Right hindlimb (tissue), 1 donor: ENCODE measurements at places on chromosomes 12 and 14.

DNA sequence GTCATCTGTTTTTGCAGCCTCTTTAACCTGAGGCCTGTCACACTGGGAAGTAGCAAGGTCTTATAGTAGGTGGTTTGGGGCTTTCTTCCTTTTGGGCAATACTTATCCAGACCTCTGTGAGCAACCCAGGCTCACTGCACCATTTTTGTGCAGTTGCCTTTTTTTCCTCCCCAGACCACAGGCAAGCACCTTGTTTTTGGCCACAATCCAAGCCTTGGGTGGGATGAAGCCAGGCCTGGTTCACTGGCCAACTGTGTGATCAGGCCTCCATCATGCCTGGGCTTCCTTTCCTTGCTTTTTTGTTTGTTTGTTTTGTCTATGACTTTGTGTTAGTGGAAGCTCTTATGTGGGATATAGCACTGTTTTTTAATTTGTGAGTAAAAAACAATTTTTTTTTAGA is 71.7 kb downstream of the DNAH10 start:
- DNase-seq, result no peak

- no peak for DNase-seq
Measured at GRCh38 chr12:132466241-132467201, 23.4 kb upstream of the FBRSL1 start.

DNA sequence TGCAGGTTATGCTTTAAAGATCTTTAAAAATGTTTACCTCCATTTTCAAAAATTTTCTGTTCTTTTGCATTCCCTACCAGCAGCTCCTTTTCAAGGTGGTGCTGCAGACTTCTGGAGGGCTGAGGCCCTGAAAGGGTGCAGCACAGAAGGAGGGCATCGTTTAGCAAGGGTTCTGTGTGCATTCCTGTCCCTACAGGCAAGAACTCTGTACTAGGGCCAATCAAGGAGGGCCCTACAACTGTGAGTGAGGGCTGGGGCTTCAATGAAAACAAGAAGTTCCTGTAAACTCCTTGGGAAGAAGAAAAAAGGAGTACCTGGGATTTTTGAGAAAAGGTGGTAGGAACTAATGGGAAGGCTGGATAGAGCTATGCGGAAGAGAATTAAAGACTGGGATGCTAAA is 50.7 kb upstream of the CSRP2 start:
- DNase-seq, result no peak

DNA sequence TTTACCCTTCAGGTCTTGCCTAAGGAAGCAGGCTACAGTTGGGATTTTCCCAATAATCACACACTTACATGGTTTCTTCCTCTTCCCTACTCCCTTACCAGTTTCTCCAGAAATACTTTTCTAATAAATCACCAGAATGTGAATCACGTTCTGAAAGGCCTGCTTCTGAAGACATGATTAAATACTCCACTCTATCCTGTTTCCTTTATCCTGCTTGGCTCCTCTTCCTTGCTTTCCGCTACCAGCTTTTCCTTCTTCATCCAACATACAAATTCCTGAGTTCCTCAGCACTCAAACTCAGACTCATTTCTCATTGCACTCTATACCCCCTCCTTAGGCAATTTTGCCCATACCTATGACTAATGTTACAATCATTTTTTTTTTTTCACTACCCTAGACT is 118.3 kb downstream of the MGAT4C start:
- DNase-seq, result no peak

DNA sequence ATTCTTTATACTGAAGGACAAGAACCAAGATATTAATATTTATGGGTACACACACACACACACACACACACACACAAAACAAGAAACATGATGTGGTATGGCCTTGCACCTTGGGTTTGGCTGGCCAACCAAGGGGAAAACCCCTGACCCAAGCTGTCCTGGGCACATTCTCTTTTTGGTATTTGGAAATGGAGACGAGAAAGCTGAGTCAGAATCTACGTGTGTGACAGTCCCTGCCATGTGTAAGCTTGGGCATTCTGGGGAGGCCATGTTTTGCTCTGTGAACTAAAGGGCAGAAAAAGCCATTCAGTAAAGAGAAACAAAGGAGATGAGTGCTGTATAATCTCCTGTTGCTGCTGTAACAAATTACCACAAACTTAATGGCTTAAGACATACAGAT is 35.6 kb downstream of the PTGER2 start:
- no peak for DNase-seq

DNA sequence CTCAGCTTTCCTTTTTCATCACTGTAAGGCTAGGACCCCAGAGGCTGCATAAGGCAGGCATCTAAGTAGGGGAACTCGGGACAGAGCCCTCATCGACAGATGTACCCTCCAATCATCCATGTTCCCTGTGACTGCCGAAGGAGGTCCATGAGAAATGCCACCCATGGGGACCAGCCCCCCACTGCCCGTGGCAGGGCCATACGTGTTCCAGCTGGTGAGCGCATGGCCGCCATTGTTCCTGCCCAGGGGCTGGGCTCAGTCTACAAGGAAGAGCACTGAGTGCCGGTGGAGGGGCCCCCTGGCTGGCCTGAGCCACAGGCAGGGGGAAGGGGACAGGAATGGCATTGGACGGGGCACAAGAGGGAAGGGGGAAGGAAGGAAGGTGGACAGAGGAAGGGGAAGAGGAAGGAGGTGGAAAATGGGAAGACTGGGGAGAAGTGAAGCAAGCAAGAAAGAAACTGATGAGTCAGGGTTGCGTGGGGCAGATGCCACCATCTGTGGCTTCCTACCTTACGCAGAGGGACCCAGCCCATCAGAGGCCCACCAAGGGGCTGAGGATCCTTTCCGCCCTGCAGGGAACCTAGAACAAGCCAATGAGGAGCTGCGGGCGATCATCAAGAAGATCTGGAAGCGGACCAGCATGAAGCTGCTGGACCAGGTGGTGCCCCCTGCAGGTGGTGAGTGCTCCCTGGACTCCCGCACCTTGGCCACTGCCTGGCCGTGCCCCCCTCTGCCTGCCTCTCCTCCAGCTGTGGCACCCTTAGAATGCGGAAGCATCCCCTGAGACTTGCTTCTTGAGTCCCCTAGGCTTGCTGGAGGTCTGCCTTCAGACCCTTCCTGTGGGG is 120.6 kb upstream of the FKBP4 start:
- DNase-seq, result no peak

GRCh38 chr12:122979001-122979907 is 1.2 kb upstream of the ARL6IP4 start:
- no peak for DNase-seq

DNA sequence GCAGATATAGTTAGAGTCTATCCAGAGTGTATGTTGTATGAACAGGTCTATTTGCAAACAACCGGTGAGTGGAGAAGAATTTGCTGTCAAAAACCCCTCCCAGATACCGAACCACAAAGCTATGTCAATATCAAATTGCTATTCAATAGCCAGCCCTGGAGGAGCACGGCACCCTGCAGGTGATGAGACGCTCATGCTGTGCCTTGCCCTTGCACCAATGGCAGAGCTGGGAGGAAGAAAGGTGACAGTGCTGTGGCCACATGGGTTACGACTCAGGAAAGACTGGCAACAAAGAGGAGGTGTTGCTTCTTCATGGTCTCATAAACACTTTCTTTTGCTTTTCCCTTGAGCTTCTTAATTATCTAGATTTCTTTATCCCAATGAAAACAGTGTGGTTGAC is 55.7 kb downstream of the PAX9 start:
- no peak for DNase-seq

DNA sequence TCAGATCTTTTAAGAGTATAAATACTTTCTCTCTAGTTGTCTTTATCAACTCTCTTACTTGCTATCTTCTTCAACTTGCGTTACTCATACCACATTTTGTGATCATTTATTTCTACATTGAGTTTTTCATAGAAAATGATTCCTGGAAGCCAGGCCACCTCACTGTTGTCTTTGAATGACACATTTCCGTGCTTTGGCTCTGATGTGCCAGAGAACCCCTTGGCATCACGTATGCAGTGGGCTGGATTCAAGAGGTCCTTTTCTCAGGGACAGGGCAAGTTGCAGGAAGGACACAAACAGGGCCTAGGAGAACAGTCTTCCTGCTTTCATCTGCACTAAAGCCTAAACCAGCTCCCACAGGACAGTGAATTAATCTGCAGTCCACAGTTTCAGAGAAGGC is 70.3 kb upstream of the PYGL start:
- DNase-seq, result no peak

GRCh38 chr12:116620492-116621191 is 61.5 kb downstream of the MAP1LC3B2 start:
- no peak for DNase-seq

GRCh38 chr12:4356041-4356327 is 23.5 kb downstream of the FGF23 start:
- DNase-seq, result no peak

GRCh38 chr14:102776761-102777710 is at the start of gene TRAF3:
TSS of gene TRAF3 (plus strand) at chr14:102777449. CDS start at chr14:102870202, 92,753 bp downstream.
- peak; percentile 80 for DNase-seq

DNA sequence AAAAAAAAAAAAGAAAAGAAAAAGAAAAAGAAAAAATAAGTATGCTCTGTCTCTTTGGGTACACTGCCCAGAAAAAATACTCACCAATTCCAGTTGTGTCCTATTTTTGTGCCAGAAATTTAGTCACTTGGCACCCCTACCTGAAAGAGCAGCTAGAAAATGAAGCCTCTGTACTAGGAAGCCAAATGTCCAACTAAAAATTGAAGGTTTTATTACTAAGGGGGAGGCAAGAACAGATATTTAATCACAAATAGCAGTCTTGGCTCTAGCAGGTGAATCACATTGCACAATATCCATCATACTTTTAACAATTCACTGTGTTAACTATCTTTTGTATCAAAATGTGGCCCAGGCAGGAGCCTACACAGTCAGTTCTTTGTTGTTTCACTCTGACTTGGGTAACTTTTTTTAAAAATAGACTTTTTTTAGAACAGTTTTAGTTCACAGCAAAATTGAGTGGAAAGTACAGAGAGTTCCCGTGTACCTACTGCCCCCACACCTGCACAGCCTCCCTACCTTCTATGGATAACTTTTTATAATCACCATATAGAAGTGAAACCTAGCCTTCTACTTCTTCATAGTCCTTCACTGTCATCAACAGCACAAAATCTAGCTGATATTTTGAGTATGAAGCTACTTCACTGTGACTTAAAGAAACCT is 87.1 kb upstream of the ATF7IP start:
- no peak for DNase-seq

- DNase-seq, result no peak
Measured at GRCh38 chr14:56135001-56135400, 16.8 kb downstream of the PELI2 start.

DNA sequence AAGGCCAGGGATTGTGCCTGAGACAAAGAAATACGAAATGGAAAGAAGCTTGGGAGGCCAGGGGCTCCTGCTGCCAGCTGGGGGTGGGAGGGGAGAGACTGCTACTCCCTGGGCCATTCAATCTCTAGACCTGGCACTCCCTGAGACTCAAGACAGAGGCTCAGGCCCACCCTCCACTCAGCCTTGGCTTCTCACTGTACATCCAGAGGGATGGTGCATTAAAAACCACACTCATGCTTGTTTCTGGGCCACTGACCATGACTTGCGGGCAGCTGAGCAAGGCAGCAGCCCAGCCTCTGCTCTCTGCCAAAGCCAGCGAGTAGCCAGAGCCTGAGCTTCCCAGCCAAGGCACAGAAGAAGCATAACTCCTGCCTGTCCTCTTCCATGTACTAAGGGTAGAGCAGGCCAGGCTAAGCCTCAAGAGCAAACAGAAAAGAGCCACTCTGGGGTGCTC is 41.5 kb downstream of the PITPNM2 start:
- DNase-seq, result peak; percentile 59

- DNase-seq, result no peak
Measured at GRCh38 chr14:68630611-68631393, 162.1 kb downstream of the ZFP36L1 start.

DNA sequence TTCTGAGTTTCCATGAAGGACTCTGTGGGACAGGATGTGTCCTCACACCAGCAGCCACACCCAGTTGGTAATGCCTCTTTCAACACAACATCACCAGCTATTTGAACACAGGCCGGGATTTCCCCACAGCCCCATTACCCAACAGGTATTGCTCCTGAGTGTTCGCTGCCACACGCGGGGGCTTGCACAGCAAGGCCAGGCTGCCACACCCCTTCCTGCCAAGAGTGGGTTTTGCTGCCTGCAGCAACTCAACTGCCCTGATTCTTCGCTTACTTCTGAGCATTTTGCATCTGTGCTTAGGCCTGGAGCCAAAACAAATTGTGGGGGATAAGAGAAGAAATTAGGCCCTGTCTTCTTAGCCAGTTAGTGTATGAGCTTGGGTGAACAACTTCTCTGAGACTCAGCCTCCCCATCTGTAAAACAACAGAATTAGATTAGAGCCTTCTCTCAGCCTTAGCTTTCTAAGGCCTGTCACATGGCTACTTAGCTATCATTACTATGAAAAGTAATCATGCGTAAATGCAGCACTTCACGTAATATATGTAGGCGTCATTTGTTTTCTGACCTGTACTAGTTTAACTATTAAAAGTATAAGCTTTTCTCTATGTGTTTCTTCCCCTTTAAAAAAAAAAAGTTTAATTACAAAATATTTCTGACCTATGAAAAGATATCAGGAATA is 20.0 kb downstream of the CKAP4 start:
- DNase-seq, result no peak

DNA sequence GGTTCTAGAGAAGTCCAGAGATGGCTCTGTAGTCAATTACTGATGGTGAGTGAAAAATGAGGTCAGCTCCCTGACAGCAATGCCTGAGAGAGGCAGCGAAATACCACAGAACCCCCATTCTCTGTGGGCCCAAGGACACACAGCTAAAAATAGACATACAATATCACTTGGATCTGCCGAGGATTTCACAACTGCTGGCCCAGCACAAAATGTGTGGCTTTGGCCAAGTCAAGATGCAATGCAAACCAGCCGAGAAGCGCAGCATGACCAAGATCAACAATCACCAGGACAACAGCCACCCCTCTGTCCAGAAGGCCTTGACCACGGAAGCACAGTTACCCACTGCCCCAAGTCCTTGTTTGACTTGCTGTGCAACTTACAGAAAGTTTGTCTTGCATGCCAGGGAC is 52.2 kb downstream of the CKAP4 start:
- DNase-seq, result peak; percentile 65

DNA sequence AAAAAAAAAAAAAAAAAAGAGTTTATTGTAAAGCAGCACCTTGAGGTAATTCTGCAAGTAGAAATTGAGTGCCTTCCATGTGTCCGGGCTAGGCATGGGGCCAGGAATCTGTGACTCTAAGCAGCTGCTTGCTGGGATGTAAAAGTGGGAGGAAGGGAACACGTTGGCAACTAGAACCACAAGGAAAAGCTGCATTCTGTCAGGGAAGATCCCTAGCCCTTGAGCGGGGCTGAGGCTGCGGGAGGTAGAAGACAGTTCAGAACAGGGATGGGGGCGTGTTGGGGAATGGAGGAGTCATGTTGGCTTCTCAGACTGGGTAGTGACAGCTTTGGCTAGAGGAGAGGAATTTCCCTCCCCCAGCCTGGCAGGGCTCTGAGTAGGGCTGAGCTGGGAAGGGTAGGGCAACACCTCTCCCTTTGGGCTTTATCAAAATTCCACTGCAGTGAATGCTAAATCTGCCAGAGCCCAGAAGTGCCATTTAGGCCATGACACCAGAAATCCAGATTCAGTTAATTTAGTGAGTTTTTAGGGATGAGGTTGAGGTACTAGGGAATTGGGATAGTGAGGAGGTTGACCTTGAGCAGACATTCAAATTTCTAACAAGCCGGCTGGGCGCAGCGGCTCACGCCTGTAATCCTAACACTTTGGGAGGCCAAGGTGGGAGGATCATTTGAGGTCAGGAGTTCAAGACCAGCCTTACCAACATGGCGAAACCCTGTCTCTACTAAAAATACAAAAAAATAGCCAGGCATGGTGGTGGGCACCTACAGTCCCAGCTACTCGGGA is 3.4 kb upstream of the TRAFD1 start:
- DNase-seq, result peak; percentile 88
